Stimulated activated CD4-positive, alpha-beta T cell treated with anti-CD3 and anti-CD28 coated beads, Interleukin-2, amount 100 ng/mL, for 48 hours (primary cell): ENCODE measurements at places on chromosomes 5 and 9.

- DNase-seq: no peak
These were observed 11.1 kb downstream of the SMAD5 start for GRCh38 chr5:136143763-136144162.

DNA sequence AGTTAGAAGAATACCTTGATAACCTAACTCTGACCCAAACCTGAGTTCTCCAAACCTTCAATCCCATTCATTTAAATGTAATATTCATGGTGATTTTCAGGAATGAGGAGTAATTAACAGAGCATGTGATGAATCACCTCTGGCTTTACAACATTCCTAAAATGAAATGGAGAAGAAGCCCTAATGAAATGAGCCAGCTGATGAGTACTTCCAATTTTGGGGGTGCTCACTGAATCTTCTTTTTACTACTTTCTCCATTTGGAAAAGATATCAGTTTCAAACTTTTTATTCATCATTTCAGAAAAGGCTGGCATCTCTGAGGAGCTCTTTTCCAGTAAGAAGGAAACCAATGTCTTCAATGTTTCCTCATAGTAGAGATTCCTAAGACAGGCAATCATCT, 2.9 kb upstream of the SPINK5 start:
- DNase-seq: no peak

DNA sequence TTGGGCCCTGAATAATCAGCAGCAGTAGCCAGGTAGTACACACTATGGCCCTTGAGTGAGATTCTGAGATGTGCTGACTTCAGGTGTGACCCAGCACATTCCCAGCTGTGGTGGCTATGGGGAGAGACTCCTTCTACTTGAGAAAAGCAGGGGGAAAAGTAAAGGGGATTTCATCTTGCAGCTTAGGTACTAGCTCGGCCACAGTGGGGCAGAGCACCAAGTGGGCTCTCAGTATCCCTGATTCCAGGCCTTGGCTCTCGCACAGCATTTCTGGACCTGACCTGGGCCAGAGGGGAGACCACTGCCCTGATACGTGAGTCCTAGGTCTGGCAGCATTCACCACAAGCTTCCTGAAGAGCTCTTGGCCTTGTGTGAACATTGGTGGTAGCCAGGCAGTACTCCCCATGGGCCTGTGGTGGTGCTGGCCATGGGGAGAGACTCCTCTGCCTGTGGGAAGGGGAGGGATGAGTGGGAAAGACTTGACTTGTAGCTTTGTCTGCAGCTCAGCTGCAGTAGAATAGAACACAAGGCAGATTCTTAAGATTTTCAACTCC, 27.6 kb downstream of the PTGS1 start:
- no peak for DNase-seq

DNA sequence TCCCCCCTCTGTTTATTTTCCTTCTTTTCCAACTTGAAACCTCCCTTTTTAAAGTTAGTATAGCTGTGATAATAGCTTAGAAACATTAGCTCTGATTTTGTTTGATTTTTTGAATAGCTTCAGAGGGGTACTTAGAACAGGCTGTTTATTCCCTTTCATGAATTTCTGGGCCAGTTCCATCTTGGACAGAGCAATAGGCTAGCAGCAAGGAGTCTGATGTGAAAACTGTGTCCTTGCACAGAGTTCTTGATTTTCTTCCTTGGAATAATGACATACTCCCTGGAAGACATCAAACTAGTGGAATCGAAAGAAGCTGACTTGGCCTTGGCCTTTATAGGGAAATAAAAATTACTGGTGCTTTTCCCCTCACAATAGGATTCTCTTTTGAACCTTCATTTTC, 32.9 kb downstream of the NTRK2 start:
- no peak for DNase-seq

DNA sequence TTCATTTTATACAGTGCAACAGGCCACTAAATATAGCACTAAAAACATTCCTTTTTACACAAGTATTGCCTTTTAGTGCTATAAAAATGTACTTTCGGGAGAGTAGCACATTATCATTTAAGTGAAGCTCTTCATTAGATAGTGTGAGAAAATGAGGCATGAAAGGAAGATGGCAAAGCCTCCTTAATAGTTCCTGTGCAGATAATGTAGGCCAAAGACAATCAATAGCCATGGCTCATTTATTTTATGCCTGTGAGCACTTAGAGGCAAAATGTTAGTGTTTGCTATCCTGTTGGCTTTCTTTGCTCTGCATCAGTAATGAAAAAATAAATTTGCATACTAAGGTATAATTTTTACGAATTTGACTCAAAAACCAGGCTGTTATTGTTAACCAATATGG, 929.5 kb upstream of the C9orf72 start:
- DNase-seq: no peak

DNA sequence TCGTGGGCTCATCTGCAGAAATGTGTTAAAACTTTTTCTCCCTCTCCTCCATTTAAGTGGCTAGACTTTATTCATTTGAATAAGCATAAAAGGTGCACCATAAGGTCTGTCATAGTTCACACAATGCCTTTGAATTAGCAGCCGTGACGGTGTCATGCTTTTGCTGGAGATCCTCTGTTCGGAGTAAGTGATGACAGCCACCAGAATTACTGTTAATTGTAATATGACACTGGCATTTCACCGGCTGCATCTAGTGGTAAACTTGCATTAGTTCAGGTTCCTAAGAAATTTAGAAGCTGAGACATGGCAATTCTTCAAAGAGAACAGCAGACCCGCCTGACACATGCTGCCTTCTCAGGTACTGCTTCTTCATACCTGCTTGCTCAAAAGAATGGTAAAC, 241.7 kb downstream of the EBF1 start:
- DNase-seq: no peak

DNA sequence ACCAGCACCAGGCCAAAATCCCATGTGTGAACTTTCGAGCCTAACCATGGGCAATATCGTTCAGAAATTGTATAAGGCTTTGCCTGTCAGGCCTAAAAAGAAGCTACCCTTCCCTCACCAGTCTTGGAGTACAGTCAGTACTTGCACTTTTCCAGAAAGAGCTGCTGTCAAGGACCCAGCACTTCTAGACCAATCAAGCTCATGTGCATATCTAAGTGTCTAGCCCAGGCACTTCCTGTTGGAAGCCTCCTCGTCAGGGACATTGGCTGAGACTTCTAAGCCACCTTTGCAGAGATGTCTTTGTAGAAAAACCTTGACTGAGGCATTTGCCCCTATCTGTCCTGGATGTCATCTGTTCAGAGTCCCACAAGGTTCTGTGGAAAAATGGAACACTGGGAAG, 1930.5 kb downstream of the EFNA5 start:
- no peak for DNase-seq

GRCh38 chr9:135073081-135073740, 14.3 kb upstream of the OLFM1 start:
- DNase-seq: no peak

- no peak for DNase-seq
These were observed 93.1 kb upstream of the RETREG1 start for GRCh38 chr5:16709691-16710433.

- DNase-seq: no peak
These were observed 1068.3 kb upstream of the EDIL3 start for GRCh38 chr5:85453026-85453349.

GRCh38 chr5:10860645-10861422, 99.8 kb upstream of the DAP start:
- no peak for DNase-seq

GRCh38 chr9:120904978-120905301, 21.7 kb downstream of the TRAF1 start:
- DNase-seq: no peak

DNA sequence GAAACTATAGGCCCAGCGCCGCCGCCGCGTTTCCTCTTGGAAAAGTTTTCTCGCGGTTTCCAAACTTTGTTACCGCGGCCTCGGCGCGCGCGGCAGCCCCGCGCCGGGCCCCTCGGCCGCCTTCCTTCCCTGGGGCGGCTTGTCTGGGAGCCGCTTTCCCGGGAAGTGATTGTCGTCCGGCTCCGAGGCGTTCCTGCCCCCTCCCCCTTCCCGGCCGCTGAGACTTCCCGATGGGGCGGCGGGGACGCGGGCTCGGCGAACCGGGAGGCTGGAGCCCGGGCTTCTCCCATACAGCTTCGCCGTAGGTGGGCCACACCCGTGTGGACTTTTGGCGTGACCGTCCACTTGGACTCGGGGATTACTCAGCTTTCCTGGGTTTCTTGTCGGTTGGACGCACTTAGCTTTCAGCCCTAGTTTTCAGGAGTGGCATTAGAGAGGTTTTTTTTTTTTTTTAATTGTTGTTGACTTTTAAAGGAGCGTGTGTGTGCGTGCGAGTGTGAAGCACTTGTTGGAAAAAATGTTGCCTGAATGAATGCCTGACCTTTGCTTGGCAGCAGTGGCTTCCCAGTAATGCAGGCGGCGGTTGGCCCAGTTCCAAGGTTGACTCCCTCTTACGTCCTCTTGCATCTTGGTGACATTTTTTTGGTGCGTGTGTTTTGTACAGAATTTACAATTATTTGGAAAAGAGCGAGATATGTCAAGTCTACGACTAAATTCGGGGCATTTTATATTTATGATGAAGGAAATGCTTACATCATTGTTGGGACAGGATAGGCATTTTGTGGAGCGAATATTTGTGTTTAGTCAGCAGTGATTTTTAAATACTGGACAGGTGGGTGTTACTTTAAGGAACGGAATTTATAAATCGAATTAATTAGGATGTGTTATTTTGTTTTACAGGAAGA, 821 bp downstream of the CTNNA1 start:
- peak; percentile 53 for DNase-seq

GRCh38 chr5:10747678-10748622, 13.1 kb downstream of the DAP start:
- DNase-seq: no peak

DNA sequence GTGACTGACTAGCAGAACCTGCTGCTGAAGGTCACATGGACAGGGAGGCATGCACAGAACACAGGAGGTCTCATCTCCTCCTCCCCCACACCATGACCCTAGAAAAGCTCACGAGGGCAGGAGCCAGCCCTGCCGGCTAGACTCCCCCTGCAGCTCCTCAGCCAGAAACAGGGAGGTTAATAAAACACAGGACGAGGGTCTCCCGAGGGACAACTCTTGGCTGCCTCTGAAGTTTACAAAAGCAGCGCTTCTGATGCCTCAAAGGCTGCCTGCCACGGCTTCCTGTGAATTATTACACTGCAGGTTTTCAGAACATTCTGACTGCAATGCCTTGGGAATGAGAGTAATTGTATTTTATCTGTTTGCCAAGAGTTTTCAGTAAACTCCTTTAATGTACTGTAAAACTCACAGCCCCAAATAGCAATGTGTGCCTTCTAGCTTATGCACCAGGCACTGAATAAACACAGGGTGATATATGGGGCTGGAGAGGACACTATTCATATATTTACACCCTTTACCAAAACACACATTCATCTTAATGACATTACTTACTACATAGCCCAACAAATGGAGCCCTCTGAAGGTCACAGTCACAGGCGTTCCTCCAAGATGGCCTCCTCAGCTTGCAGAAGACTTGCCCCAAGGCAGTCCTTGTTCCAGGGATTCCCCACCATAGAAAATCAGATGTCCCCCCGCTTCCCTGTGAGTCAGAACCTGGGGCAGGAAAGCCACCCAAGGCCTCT, 83.7 kb downstream of the C5orf15 start:
- DNase-seq: no peak

- no peak for DNase-seq
These were observed 56.9 kb upstream of the SARDH start for GRCh38 chr9:133795049-133795448.

GRCh38 chr5:179023528-179024189, at the start of gene ZNF879:
TSS of gene ZNF879 (plus strand) at chr5:179023804. CDS start at chr5:179025005, 1,201 bp downstream.
- peak; percentile 87 for DNase-seq

- no peak for DNase-seq
These were observed 14.5 kb downstream of the CXXC5 start for GRCh38 chr5:139662617-139663016.

DNA sequence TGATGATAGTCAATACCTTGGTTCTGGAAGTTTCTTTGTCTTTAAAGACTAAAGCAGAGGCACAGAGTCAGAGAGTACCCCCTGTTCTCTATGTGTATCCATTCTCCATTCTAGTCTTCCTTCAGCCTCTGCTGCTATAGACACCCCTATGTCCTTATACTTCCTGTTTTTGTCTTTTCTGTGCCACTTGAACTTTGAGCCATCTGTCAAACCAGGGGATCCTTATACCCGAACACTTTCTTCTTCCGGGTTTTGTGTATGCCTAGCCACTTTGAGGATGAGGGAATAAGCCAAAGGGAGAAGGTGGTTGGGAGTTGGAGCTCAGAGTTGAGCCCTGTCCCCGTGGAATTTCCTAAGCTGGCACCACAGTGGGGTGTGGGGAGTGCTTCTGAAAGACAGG, 61.1 kb upstream of the IL6ST start:
- DNase-seq: no peak
